ENCODE measurements at places on chromosomes 3 and 15.

DNA sequence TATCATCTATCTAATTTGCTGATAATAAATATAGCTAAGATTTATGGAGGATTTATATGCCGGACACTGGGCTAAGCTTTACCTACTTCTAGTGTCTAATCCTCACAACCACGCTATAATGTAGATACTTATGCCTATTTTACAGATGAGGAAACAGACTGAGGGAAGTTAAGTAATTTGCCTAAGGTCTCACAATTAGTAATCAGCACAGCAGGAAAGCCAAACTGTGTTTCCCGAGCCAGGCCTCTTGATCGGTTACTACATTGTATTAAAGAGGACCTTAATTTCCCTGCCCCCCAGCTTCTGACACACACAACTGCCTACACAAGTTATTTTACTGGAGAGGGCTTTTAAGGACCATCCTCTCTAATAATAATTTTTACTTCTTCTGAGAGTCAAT, 40.9 kb downstream of the ONECUT1 start:
- no peak for DNase-seq

GRCh38 chr3:114081037-114081436, 24.5 kb downstream of the QTRT2 start:
- DNase-seq = no peak

DNA sequence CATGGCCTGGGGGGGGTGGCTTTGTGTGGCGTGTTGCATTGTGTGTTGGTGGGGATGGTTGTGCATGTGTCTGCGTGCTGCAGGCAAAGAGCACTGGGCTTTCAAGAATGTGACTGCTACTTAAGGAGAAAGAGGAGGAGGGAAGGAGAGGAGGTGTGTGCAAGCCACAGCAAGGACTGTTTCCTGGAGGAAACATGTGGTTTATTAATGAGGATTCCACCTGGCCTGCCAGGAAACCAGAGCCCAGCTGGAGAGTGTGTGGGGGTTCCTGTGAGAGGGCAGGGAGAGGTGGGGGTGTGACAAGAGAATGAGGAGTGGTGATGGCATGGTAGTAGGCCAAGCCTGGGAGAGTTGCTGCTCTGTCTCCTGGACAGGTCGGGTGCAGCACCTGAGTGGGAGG, 258.1 kb upstream of the ROPN1 start:
- peak; percentile 59 for DNase-seq

- DNase-seq = no peak
Measured at GRCh38 chr3:81931265-81932251, 170.1 kb upstream of the GBE1 start.

DNA sequence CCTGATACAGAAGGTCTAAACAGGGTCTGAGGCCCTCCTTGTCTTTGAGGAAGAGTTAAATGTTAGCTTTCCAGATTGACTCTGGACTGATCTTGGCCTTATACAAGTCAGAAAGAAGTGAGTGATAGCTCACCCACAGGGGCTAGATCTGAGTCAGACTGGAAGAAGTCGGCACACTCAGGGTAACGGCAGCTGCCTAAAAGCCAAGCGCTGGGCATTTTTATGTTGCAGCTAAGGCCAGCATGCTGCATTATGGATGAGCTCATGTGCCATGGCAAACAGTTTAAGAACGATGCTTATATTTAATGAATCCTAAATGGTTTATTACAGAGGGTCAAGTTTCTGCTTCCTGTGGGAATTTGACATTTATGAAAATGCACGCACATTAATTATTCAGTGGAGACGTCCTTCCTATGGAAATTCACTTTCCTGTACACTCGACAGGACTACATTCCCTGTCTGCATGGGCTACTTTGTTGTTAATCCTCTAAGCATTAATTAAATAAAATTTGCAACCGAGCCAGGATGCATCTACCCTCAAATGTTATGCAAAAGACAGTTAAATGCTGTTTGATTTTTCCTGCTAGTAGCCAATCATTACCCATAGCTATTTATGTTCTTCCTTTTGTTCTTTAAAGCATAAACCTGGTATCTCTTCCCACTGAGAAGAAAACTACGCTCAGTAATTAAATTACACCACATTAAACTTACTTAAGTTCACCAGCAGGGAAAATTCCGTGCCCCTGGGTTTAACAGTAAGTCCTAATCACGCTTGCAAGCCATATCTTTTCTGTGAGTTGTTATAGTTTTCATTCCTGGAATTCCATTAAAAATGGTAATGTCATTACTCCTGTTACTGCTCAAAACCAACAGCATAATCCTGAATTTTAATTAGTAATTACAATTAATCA, 762.7 kb upstream of the CFAP20DC start:
- no peak for DNase-seq

DNA sequence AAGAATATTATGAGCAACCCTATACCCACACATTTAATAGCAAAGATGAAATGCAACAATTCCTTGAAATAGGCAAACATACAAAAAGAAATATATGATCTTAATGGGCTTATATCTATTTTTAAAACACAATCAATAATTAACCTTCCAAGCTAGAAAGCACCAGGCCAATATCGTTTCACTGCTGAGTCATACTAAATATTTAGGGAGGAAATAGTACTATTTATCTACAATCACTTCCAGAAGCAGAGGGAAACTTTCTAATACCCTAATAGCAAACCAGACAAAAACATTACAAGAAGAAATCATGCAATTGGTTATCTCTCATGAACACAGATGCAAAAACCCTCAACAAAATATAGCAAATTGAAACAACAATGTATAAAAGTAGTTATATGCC, 207.8 kb downstream of the MTHFS start:
- DNase-seq = no peak

DNA sequence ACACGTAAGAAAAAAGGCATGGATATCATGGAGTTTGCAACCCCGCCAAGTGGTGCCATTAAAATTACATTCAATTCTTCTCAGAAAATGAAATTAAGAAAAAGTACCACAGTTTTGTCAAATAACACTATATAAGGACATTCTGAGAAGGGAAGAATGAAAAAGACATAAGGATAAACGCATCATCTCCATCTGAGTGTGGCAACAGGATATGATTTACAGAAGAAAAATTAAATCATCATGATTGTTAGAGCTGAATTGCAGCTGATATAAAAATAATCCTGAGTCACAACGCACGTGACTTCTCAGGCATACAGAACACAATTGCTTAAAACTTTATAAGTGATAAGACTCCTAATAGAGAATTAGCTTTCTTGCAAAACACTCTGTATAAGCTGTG, 133.8 kb downstream of the GREM1 start:
- no peak for DNase-seq

- no peak for DNase-seq
Measured at GRCh38 chr15:58994906-58995453, 7.5 kb downstream of the RNF111 start.

GRCh38 chr15:71276336-71276665, 161.0 kb downstream of the THSD4 start:
- DNase-seq = no peak

DNA sequence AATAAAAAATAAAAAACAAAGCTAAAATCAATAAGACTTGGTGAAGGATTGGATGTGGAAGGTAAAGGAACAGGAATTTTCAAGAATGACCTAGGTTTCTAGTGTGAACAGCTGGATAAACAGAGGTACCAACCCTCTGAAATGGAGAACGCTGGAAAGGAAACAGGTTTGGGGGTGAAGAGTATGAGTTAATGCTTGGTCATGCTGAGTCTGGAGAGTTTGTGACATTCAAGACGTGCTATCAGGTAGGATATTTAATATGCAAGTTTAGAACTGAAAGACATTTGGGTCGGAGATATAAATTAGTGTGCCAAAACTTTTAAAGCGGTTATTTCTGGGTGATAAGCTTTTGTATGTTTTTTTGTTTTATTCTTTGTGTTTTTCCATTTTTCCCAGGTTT, 11.4 kb upstream of the KLHL6 start:
- DNase-seq = no peak

GRCh38 chr3:64915778-64916177, 228.0 kb upstream of the ADAMTS9 start:
- no peak for DNase-seq

GRCh38 chr15:94177112-94177511, 54.2 kb upstream of the MCTP2 start:
- DNase-seq = no peak
